Endothelial cell (in vitro differentiated cells): ENCODE measurements at places on chromosomes 5 and 9.
A peak's percentile ranks its signal among the peaks of the same experiment; 100 is the strongest.

DNA sequence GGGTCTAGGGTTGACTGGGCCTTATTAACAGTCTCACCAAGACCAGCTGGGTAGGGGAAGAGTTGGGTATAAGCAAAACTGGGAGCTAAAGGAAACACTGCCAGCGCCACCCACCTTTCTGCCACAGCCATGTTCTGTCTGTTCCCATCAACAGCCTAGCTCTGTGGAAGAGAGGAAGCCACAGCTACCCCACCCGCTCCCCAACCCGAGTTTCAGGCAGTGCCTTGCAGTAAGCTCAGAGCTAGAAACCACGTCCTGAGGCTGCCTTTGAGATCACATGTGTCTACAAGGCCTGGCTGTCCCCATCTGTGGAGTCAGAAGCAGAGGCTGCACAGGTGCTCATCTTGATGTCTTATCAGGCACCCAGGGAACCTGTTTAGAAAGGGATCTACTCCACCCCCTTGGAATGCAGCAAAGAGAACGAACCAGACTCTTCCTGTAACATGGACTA is 15.3 kb downstream of the HNRNPH1 start:
- peak overlapping the region; percentile 74 for H3K27ac ChIP-seq
- H3K27me3 ChIP-seq = peaks cover 50% of the 10 kb centered on the region
- H3K4me3 ChIP-seq = no peak overlapping the region
- peaks cover 15% of the 10 kb centered on the region for H3K4me1 ChIP-seq
- H3K36me3 ChIP-seq = peaks cover 49% of the 10 kb centered on the region

DNA sequence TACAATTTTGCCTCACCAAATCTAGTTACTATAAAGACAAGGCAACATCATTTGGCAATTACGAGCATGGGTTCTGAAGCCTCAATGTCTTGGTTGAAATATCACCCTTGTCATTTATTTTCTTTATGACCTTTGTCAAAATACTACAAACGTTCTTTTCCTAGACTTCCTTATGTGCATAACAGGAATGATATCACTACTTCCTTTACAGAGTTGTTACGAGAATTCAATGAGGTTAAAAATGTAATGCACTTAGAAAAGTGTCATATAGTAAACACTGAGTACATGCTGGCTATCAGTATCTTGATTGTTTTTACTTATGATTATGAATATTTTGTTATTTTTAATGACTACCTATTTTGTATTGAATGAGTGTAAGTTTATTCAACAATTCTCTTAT is 640.9 kb upstream of the CCNG1 start:
- H3K27ac ChIP-seq = no peak overlapping the region
- DNase-seq = no peak
- H3K27me3 ChIP-seq = no peaks in the 10 kb centered on the region
- H3K36me3 ChIP-seq = no peaks in the 10 kb centered on the region

DNA sequence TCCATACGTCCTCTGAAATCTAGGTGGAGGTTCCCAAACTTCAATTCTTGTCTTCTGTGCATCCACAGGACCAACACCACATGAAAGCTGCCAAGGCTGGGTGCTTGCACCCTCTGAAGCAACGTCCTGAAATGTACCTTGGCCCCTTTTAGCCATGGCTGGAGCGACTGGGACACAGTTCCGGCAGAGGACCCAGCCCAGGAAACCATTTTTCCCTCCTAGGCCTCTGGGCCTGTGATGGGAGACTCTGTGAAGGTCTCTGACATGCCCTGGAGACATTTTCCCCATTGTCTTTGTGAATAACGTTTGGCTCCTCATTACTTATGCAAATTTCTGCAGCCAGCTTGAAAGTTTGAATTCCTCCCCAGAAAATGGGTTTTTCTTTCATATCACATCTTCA is 261.8 kb upstream of the RFX3 start:
- H3K36me3 ChIP-seq = peaks cover 12% of the 10 kb centered on the region
- H3K27me3 ChIP-seq = peaks cover 4% of the 10 kb centered on the region
- peaks cover 2% of the 10 kb centered on the region for H3K4me1 ChIP-seq
- H3K27ac ChIP-seq = peak overlapping the region; percentile 22

DNA sequence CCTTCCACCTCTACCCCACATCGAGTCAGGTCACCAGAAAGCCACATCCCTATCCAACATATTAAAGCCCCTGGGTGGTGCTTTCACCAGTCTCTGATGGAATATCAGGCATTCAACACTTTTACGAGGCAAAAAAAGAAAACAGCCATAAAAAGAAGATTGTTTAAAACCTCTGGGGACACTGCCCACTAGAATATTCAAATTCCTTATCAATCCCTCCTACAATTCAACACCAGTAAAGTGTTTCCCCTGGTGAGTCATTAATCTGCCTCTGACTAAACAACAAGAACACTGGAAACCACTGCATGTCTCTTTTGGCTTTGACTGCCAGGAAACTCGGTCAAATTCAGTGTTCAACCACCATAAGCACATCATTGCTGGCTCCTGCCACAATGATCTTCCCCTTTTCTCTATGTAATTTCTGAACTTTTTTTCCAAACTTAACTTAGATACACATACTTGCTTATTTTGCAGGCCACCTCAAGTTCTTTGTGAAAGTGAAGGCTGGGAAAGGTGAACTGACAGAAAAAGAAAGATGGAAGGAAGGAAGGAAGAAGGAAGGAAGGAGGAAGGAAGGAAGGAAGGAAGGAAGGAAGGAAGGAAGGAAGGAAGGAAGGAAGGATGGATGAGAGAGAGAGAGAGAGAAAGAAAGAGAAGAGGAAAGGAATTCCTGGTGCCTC is 105.3 kb downstream of the PAX5 start:
- H3K27me3 ChIP-seq = peaks cover 2% of the 10 kb centered on the region
- no peak overlapping the region for H3K27ac ChIP-seq
- no peak for DNase-seq
- no peaks in the 10 kb centered on the region for H3K4me1 ChIP-seq
- H3K4me3 ChIP-seq = no peak overlapping the region

GRCh38 chr5:32471784-32472183 is 27.2 kb upstream of the ZFR start:
- H3K4me3 ChIP-seq = no peak overlapping the region
- DNase-seq = no peak
- H3K27ac ChIP-seq = no peak overlapping the region
- H3K4me1 ChIP-seq = no peaks in the 10 kb centered on the region

DNA sequence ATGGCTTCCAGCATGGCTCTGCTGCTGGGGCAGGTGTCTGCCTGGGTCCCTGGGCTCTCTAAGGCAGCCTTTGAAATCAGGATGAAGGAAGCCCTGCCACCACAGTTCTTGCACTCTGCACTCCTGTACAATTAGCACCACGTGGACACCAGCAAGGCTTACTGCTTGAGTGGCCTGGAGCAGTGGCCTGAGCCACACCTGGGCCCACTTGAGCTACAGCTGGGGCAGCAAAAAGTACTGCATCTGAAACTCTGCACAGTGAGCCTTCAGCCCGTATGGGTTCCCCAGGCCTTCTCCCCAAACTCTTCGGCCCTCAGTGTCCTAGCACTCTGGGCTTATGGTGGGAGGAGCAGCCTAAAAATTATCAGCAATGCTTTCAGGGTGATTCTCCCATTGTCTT is 8.0 kb upstream of the INIP start:
- no peak for DNase-seq
- no peak overlapping the region for H3K4me3 ChIP-seq
- no peaks in the 10 kb centered on the region for H3K4me1 ChIP-seq

DNA sequence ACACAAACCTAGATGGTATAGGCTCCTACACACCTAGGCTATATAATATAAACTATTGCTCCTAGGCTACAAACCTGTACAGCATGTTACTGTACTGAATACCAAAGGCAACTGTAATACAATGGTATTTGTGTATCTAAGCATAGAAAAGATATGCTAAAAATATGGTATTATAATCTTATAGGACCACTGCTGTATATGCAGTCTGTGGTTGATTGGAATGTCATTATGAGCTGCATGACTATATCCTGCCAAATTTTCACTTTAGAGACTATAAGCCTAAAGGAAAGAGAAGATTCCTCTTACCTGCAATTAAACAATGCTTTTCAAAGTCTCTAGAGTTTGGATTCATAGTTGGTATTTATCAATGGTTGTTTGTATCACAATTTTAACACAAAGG is 24.7 kb upstream of the ACOT12 start:
- H3K4me1 ChIP-seq = no peaks in the 10 kb centered on the region
- no peak overlapping the region for H3K4me3 ChIP-seq
- H3K27me3 ChIP-seq = no peaks in the 10 kb centered on the region
- H3K36me3 ChIP-seq = peaks cover 11% of the 10 kb centered on the region
- DNase-seq = no peak

GRCh38 chr9:129335464-129336129 is 157.5 kb upstream of the IER5L start:
- H3K27me3 ChIP-seq = peaks cover 3% of the 10 kb centered on the region
- H3K27ac ChIP-seq = no peak overlapping the region
- H3K36me3 ChIP-seq = no peaks in the 10 kb centered on the region
- no peak for DNase-seq

GRCh38 chr5:132480893-132481595 is 9.5 kb downstream of the IRF1 start:
- H3K27me3 ChIP-seq = peaks cover 11% of the 10 kb centered on the region
- H3K27ac ChIP-seq = peak overlapping the region; percentile 24
- no peak for DNase-seq
- H3K36me3 ChIP-seq = peaks cover 14% of the 10 kb centered on the region
- H3K4me3 ChIP-seq = no peak overlapping the region

- H3K4me3 ChIP-seq = peak overlapping the region; percentile 85
- peaks cover 82% of the 10 kb centered on the region for H3K36me3 ChIP-seq
- H3K4me1 ChIP-seq = peaks cover 82% of the 10 kb centered on the region
- DNase-seq = no peak
- peaks cover 46% of the 10 kb centered on the region for H3K27me3 ChIP-seq
Observed at GRCh38 chr9:113541019-113541900, 77.7 kb downstream of the RGS3 start.

DNA sequence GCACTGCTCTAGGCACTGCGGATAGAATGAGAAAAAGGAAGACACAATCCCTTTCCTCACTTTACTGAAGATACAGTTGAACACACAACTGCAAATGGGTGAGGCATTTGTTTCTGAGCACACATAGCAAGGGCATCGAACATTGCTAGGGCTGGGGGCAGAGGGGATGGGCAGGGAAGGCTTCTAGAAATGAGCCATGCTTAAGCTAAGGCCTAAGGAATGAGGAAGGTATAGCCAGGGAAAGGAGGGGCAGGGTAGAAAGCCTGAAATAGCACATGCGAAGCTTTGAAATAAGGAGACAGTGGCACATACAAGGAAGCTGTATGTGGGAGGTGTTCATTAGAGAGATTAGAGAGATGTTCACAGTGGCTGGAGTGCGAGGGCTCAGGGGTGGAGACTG is 92.7 kb downstream of the KIF4B start:
- DNase-seq = no peak
- no peaks in the 10 kb centered on the region for H3K4me1 ChIP-seq
- H3K27ac ChIP-seq = no peak overlapping the region
- H3K27me3 ChIP-seq = peaks cover 6% of the 10 kb centered on the region
- no peak overlapping the region for H3K4me3 ChIP-seq
- H3K36me3 ChIP-seq = no peaks in the 10 kb centered on the region

- H3K4me1 ChIP-seq = peaks cover 8% of the 10 kb centered on the region
- H3K4me3 ChIP-seq = no peak overlapping the region
- peaks cover 7% of the 10 kb centered on the region for H3K36me3 ChIP-seq
Observed at GRCh38 chr5:139171779-139172404, 26.3 kb downstream of the SIL1 start.

DNA sequence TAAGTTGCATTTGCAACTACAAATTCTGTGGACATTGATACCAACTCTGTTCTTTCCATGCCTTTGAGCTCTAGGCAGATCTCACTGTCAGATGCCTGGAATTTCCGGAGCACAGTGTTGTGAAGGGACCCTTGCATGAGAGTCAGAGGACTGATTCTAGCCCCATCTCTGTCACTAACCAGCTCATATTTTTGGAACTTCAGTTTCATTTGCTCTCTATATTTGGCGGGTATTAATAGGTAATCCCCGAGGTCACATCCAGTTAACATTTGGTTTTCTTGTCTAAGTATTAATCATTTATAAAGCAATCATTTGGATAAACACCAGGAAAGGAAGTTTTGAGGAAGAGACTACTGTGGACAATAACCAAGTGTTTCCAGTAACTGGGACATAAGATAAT is 115.7 kb downstream of the MAN2A1 start:
- peaks cover 5% of the 10 kb centered on the region for H3K36me3 ChIP-seq
- DNase-seq = no peak
- H3K27me3 ChIP-seq = peaks cover 2% of the 10 kb centered on the region
- H3K27ac ChIP-seq = no peak overlapping the region

GRCh38 chr9:103713631-103714030 is 380.5 kb upstream of the SMC2 start:
- H3K36me3 ChIP-seq = no peaks in the 10 kb centered on the region
- no peak overlapping the region for H3K4me3 ChIP-seq
- DNase-seq = no peak
- H3K4me1 ChIP-seq = no peaks in the 10 kb centered on the region

DNA sequence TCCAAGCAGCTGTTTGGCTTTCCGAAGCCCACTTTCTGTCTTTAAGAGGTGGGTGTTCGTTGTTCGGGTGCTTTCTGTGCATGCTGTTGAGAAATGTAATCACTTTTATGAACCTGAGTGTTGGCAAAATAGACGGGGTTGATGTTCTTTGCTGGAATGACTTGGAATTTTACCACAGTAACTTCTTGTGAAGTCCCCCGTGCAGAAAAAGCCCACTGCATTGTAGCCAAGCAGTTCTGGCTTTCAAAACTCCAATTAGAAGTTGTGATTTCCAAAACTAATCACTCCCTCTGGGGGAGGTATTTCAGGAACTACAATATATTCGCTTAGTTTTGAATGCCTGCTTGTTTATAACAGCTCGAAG is 111.1 kb downstream of the PAM start:
- no peak for DNase-seq
- H3K27ac ChIP-seq = peak overlapping the region; percentile 100
- no peaks in the 10 kb centered on the region for H3K27me3 ChIP-seq
- H3K4me1 ChIP-seq = peaks cover 27% of the 10 kb centered on the region
- H3K4me3 ChIP-seq = peak overlapping the region; percentile 92

GRCh38 chr5:174726916-174727793 is 2.8 kb downstream of the MSX2 start:
- no peaks in the 10 kb centered on the region for H3K36me3 ChIP-seq
- peaks cover 10% of the 10 kb centered on the region for H3K4me1 ChIP-seq
- H3K4me3 ChIP-seq = no peak overlapping the region
- no peak for DNase-seq

- no peak overlapping the region for H3K4me3 ChIP-seq
- H3K27me3 ChIP-seq = no peaks in the 10 kb centered on the region
- no peak for DNase-seq
- no peaks in the 10 kb centered on the region for H3K36me3 ChIP-seq
- H3K27ac ChIP-seq = no peak overlapping the region
Observed at GRCh38 chr5:129074903-129075302, 19.6 kb upstream of the ISOC1 start.

DNA sequence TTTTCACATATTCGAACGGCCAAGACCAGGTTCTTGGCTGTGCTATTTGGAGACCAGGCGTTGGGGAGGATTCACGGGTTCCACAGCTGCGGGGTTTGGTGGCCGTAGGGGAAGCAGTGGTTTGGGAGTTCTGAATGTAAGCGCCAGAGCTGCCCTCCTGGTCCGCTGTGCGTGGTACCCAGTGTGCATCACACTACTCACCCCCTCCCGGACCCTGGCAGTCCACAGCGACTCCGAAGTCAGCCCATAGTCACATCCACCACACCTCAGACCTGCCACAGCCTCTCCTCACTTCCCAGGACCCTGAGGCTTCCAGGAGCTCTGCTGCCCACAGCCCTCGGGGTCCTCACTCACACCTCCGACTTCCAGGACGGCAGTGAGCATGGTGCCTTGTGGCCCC is 26.8 kb downstream of the AMBP start:
- no peaks in the 10 kb centered on the region for H3K4me1 ChIP-seq
- peaks cover 5% of the 10 kb centered on the region for H3K27me3 ChIP-seq
- H3K4me3 ChIP-seq = no peak overlapping the region
- H3K27ac ChIP-seq = no peak overlapping the region

- H3K36me3 ChIP-seq = no peaks in the 10 kb centered on the region
- peaks cover 3% of the 10 kb centered on the region for H3K27me3 ChIP-seq
- no peak overlapping the region for H3K27ac ChIP-seq
Observed at GRCh38 chr5:38726279-38726678, 119.5 kb upstream of the OSMR start.
